ENCODE measurements at places on chromosomes 5 and 9.

- DNase-seq: peak; percentile 82
Measured at GRCh38 chr5:132385326-132386105, 16.0 kb downstream of the SLC22A5 start.

DNA sequence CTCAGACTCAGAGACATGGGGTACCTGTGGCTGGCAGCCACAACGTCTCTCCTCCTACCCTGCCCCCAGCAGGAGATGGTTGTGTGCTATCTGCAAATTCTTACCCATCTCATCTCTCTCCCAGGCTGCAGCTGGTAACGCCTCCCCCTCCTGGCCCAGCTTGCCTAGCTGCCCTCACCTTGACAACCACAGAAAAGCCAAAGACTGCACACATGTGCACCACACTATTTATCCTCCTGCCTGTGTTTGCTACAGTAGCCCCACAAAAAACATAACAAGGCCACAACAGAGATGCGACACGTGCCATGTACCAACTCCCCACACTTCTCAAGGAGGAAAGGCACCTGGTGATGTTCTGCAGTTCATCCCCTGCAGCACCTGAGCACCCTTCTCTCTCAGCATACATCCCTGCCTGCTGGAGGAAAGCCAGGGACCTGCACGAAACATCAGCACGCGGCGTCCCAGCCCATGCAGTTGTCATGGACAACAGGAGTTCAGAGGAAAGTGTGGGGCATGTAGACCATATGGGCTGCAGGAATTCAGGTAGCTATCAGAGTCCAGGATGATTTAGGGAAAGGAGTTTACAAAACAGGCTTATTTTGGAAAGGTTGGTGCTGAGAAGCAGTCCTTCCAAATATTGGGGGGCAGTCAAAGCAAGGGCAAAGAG is 168.7 kb downstream of the C5orf15 start:
- DNase-seq: no peak

DNA sequence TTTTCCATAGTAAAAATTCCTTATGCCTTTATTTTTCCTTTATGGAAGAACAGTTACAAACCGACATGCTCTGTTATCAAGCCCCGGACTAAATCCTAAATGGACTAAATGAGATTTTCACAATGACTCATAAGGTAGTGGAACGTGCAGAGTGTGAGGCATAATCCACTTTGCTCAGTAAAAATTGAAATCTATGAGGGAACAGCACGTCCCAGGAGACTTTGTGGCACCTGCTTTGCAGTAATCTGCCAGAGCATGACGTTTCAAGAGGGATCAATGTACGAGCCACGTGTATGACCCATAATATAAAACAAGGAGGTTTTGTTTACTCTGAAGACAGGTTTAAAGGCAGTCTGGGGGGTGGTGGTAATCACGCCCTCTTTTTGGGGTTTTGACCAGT is 83.8 kb upstream of the GNA14 start:
- no peak for DNase-seq

- DNase-seq: no peak
Measured at GRCh38 chr5:123116058-123116457, 27.0 kb downstream of the PRDM6 start.

- DNase-seq: no peak
Measured at GRCh38 chr9:8570776-8571175, 771.2 kb upstream of the DMAC1 start.

GRCh38 chr5:87195104-87195591 is 72.5 kb upstream of the RASA1 start:
- no peak for DNase-seq

DNA sequence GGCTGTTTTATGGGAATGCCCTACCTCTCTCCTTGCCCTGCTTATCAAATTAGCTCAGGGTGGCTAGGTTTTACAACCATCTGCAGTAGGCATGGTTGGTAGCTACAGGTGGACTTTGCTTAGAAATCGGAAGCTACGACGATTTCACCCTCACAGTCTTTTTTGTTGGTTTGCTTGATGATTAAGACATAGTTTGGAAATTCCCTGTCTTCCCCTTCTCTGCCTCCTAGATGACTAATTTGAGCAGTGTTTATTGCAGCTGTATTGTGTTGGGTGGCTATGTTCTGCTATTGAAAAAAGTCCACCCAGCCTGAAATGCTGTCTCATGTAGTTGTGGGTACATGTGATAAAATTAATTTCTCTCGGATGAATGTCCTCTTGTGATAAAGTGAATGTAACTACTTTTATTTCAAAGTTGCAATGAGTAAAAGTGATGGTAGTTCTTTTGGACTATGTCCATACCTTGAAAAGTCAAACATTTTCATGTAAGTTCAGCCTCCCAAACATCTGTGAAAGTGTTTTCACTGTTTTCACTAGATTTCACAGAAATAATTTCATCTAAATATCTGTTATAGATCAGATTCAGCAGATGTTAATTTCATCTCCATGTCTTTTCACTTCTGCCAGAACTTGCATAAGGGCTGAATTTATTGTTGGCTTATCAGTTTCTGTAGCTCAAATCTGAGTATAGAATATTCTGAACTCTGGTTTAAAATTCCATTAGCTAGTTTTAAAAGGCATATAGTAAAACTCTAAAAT is 37.3 kb upstream of the FYB1 start:
- DNase-seq: no peak

- peak; percentile 56 for DNase-seq
Measured at GRCh38 chr5:107670087-107670931, 428 bp downstream of the EFNA5 start.

GRCh38 chr5:29015523-29015922 is 1977.1 kb upstream of the CDH9 start:
- DNase-seq: no peak

DNA sequence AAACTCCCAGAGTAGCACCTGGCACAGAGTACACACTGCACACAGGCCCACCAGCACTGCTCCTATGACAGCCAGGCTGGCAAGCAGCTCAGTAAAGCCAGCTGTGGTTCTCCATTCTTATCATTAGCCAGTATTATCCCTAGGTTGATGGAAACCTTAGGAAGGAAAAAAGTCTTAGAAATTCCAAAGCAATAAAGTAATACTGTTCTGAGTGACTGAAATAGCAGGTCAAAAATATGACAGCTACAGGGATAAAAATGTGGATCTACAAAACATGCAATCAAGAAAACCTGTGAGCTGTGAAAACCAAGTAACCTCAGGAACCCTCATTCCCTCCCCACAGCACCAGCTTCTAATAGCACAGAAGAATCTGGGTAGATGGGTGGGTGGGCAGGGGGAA is 403.5 kb downstream of the SPOCK1 start:
- no peak for DNase-seq

- DNase-seq: no peak
Measured at GRCh38 chr5:35618304-35618636, 607 bp downstream of the SPEF2 start.

DNA sequence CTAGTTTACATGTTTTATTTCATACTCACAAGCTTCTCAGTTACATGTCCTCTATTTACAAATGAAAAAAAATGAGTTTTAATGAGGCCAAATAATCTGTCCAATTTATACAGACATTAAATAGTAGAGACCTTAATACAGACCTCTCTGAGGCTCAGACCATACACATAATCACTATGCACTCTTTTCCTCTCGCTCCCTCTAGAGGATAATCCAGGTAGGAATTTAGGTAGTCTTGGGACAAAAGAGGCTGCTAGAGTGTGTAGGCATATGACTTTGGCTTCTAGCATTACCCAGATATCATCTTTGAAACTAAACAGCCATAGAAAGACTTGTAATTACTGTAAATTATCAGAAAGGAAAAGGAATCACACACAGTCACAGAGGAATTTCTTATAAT is 444.7 kb downstream of the HINT1 start:
- no peak for DNase-seq

DNA sequence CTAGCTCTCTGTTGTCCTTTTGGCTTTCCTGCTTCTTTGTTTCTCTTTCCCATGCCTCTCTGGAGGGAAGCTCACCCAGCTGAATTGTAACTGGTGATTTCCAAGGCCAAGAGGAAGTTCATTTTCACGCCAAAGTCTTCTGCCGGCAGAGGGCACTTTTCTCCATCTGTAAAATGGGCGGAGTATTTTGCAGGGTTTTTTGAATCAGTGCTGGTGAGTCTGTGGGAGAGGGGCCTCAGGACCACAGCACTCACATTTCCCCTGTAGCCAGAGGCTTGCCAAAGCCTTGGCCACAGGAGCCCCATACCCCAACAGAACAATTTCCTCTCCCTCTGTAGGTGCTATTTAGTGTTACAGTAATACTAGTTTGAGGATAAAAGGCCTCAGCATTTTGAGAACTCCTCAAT is 42.3 kb upstream of the MATR3 start:
- peak; percentile 82 for DNase-seq

- DNase-seq: no peak
Measured at GRCh38 chr9:27377811-27378456, 81.0 kb upstream of the EQTN start.

DNA sequence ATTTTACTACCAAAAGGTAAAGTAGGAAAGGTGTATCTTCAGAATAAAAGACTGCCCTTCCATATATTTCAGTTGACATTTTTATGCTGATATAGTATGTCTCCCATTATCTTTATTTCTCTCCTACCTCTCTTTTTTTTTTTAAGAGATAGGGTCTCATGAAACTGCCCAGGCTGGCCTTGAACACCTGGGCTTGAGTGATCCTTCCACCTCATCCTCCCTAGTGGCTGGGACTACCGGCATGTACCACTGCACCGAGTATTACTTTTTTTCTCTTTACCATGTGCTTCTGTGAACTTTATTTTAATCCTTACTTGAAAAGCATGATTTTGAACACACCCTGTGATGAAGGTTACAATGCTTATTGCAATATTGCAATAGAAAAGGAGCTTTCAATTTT is 42.7 kb downstream of the NIPBL start:
- DNase-seq: no peak

DNA sequence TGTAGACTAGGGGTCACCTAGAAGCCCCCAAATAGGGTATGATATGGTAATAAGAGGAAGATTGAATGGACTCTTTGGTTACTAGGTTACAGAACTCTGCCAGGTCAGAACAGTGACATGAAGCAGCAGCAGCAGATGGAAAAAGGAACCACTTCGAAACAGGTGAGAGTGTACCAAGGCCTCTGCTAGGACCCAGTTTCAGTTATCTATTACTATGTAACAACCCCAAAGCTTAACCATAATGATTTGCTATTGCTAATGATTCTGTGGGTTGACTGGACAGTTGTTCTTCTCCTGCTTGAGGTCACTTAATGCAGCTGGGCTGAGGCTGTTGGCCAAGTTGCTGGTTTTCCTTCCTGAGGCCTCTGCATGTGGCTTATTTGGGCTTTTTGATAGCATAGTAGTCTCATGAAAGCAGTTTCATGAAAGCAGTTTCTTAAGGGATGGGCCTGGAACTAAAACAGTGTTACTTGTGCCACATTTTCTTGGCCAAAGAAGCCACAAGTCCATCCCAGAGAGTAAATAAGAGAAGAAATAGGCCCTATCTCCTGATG is 17.6 kb downstream of the C9orf43 start:
- no peak for DNase-seq

GRCh38 chr5:76553251-76553650 is 70.0 kb downstream of the F2RL2 start:
- DNase-seq: no peak

- DNase-seq: peak; percentile 88
Measured at GRCh38 chr5:151126199-151126645, 31.4 kb downstream of the ANXA6 start.

DNA sequence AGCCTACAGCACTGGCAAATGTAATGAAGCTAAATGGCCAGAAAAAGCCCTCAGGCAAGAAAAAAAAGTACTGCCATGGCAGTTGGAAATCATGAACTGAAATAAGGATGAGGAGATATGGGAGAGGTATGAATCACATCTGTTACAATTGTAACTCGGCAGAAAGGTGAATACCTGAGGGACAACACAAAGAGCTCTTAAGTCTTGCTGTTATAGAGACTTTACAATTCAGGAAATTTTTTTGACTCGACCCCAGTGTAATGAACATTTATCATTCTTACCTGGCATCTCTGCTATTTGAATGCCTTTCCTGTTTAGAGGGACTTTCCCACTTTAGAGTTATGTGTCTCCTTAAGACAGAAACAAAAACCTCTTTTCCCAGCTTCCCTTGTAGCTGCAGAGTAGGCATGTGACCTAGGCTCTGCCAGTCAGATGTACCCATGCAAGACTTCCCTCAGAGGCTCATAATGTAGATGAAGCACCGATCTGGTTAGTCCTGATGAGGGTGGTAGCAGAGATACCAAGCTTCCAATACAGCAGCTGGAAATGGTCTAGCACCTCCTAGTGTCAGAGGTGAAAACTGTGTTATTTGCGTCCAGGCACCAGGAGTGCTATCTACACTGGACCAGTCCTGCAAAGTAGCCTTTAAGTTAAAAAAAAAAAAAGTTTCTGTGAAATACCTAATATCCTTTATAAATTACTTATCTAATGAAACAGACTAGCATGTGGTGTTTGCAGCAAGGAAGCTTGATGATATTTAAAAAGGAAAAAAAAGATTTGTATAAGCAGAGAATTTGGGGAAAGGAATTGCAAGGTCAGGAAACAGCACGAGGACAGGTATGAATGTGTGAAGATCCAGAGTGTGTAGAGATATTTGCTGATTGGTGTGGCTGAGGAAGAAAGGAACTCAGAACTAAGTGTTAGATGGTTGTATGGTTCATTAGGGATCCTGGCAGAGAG is 146.9 kb upstream of the SLC1A3 start:
- no peak for DNase-seq

DNA sequence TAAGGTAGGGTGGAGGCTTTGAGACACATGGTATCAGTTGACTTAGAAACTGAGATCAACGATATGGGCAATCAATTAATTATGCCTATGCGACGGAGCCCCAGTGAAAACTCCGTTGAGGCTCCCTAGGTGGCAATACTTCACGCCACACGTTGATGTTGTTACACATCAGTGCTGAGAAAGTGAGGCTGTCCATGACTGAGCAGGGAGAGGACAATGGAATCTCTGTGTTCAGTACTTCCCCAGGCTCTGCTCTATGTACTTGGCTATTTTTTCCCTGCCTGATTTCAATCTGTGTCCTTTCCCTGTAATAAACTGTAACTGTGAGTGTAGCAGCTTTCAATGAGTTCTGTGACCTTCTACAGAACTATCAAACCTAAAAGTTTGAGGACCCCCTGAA is 211.7 kb downstream of the SNCAIP start:
- DNase-seq: no peak

DNA sequence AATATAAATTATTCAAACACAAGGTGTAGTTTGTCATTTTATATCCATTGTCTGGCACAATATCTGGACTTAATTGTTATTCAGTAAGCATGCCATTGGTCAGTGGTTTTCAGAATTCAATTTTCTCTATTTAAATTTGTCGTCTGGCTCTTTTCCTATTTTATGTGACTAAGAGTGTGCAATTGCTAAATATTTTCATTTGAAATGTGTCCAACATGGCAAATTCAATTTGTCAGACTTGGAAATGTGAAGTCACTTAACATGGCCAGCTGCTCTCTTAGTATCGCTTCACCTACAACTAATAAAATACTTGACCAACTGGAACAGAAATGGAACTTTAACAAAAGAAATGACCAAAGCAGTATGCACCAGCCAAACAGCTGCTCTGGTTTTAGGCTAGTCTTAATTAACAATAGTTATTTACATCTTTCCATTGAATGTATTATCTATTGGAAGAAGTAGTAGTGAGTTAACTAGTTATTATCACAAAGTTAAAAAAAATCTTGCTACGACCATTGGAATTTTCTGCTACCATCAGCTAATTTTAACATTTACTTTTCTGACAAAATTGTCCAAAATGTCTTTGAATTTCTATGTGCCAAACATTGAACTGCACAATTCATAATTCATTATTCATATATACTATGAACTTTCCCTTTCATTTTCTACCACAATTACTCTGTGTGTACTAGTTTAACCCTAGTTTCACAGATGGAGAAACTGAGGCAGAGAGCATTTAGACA is 720.7 kb upstream of the FAM174A start:
- no peak for DNase-seq

- no peak for DNase-seq
Measured at GRCh38 chr9:694403-695154, 146.9 kb upstream of the DMRT1 start.

- peak; percentile 68 for DNase-seq
Measured at GRCh38 chr5:138668451-138669380, 84.5 kb upstream of the CTNNA1 start.
